ENCODE measurements at places on chromosomes 1 and 21. TPM values are rescaled to one million over a fixed set of nuclear protein-coding genes. Genes with fewer than 3 reads are reported as not detected.

GRCh38 chr1:87942165-87942564 is 613.5 kb downstream of the LMO4 start:
- H3K27me3 ChIP-seq = no peaks in the 10 kb centered on the region
- H3K27ac ChIP-seq = no peak overlapping the region
- H3K4me1 ChIP-seq = no peaks in the 10 kb centered on the region
- no peaks in the 10 kb centered on the region for H3K36me3 ChIP-seq
- DNase-seq = peak; percentile 38

DNA sequence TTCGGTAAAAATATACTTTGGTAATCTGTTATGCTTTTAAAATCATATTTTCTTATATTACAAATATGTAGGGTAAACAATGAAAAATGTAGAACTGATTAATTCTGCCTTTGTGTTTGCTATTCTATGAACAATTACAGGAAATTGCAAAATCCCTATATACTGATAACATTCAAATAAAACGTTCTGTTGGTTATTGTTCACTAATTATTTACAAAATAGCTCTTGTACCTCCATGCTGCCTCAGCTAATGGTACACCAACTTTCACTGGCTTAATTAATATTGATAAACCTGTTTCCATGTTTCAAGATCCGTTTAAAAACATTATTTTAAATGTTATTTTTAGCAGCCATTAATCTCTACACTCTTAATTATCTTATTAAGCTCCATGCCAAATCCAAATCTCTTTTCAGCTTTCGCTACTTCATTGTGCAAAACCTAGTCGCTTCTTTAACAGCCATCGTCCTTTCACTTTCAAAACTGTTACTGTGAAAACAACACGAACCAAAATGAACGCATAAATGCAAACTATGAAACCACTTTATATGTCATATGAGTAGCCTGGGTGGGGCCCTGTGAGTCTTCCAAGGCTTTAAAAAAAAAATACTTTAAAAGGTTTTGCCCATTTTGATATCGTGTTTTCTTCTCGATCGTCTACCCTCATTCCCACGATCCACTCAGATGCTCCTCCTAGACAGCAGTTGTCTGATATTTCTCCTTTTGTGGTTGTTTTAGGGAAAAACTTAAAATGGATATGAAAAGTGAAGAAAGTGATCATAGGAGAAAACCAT is 807.1 kb downstream of the USP25 start:
- H3K27me3 ChIP-seq = no peaks in the 10 kb centered on the region
- H3K27ac ChIP-seq = peak overlapping the region; percentile 91
- H3K36me3 ChIP-seq = no peaks in the 10 kb centered on the region
- peak overlapping the region; percentile 70 for H3K4me3 ChIP-seq
- H3K4me1 ChIP-seq = no peaks in the 10 kb centered on the region

- no peaks in the 10 kb centered on the region for H3K36me3 ChIP-seq
- H3K27me3 ChIP-seq = no peaks in the 10 kb centered on the region
- no peak overlapping the region for H3K4me3 ChIP-seq
- H3K27ac ChIP-seq = no peak overlapping the region
- H3K4me1 ChIP-seq = no peaks in the 10 kb centered on the region
- DNase-seq = no peak
Measured at GRCh38 chr1:187009320-187009719, 180.6 kb downstream of the PLA2G4A start.

- DNase-seq = no peak
- no peak overlapping the region for H3K27ac ChIP-seq
- H3K4me1 ChIP-seq = no peaks in the 10 kb centered on the region
- no peak overlapping the region for H3K4me3 ChIP-seq
Measured at GRCh38 chr1:114700036-114700600, 4.8 kb upstream of the AMPD1 start.

- no peaks in the 10 kb centered on the region for H3K4me1 ChIP-seq
- no peaks in the 10 kb centered on the region for H3K27me3 ChIP-seq
- peak overlapping the region; percentile 99 for H3K27ac ChIP-seq
- H3K4me3 ChIP-seq = no peak overlapping the region
- no peaks in the 10 kb centered on the region for H3K36me3 ChIP-seq
Measured at GRCh38 chr1:204413170-204413535, 1.5 kb upstream of the PPP1R15B start.

The ITLN2 gene
- total RNA-seq = not detected

All from breast epithelium (tissue), 4 donors.